Small intestine (tissue), 16 donors: ENCODE measurements at places on chromosomes 12 and 14. TPM values are rescaled to one million over a fixed set of nuclear protein-coding genes. Genes with fewer than 3 reads are reported as not detected.

DNA sequence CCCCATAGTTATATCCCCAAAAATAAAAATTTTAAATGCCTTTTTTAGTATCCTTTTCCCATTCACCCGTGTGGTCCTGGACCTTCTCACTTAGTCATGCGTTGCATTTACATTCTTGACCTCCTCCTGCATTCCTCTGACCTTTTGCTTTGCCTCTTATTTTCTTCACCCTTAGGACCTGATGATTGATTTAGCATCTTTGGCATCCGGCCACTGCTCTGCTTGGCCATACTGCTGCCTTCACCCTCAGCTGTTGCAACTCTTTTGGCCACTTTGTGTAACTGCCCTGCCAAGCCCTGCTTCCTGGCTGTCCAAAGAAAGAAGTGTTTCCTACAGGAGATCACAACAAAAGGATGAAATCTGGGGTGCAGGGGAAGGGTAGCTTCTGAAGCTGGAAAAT, 48.8 kb upstream of the SLC38A4 start:
- DNase-seq, result no peak
- no peaks in the 10 kb centered on the region for H3K4me1 ChIP-seq
- no peak overlapping the region for H3K27ac ChIP-seq
- H3K27me3 ChIP-seq, result no peaks in the 10 kb centered on the region
- H3K4me3 ChIP-seq, result no peak overlapping the region

The LRP6 gene
- polyA plus RNA-seq, result 2.2 TPM

DNA sequence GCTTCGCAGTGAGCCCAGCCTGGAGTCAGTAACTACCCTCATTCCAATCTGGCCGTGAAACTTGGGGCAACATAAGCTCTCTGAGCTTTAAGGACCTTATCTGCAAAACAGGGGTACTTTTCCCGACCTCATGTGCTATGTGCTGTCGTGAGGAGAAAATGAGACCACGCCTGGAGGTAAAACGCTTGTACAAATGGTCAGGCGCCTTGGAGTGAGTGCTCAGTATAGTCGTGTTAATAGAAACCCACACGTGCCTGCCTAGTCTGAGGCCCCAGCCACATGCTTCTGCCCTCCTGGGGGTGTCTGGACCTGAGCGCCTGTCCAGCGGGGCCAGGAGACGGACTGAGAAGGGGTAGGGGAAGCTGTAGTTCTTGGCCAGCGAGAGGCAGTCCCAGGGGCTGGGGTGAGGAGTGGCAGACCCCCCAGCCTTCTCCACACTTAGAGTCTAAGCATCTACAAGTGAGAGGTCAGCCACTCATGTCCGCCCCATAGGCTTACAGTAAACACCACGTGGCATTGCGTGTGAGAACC, 4.9 kb downstream of the AQP5 start:
- no peak for DNase-seq
- H3K27ac ChIP-seq, result no peak overlapping the region
- H3K4me3 ChIP-seq, result no peak overlapping the region
- H3K4me1 ChIP-seq, result no peaks in the 10 kb centered on the region
- no peaks in the 10 kb centered on the region for H3K36me3 ChIP-seq
- peaks cover 7% of the 10 kb centered on the region for H3K27me3 ChIP-seq

GRCh38 chr12:95342008-95342407, 124.4 kb downstream of the VEZT start:
- no peak overlapping the region for H3K27ac ChIP-seq
- H3K27me3 ChIP-seq, result no peaks in the 10 kb centered on the region
- H3K36me3 ChIP-seq, result no peaks in the 10 kb centered on the region
- no peaks in the 10 kb centered on the region for H3K4me1 ChIP-seq
- no peak overlapping the region for H3K4me3 ChIP-seq
